ENCODE measurements at places on chromosomes 11 and 22.

GRCh38 chr11:39036021-39036420 is 2423.4 kb downstream of the LRRC4C start:
- no peaks in the 10 kb centered on the region for H3K4me1 ChIP-seq
- no peaks in the 10 kb centered on the region for H3K36me3 ChIP-seq
- no peak overlapping the region for H3K4me3 ChIP-seq
- H3K27me3 ChIP-seq = no peaks in the 10 kb centered on the region

DNA sequence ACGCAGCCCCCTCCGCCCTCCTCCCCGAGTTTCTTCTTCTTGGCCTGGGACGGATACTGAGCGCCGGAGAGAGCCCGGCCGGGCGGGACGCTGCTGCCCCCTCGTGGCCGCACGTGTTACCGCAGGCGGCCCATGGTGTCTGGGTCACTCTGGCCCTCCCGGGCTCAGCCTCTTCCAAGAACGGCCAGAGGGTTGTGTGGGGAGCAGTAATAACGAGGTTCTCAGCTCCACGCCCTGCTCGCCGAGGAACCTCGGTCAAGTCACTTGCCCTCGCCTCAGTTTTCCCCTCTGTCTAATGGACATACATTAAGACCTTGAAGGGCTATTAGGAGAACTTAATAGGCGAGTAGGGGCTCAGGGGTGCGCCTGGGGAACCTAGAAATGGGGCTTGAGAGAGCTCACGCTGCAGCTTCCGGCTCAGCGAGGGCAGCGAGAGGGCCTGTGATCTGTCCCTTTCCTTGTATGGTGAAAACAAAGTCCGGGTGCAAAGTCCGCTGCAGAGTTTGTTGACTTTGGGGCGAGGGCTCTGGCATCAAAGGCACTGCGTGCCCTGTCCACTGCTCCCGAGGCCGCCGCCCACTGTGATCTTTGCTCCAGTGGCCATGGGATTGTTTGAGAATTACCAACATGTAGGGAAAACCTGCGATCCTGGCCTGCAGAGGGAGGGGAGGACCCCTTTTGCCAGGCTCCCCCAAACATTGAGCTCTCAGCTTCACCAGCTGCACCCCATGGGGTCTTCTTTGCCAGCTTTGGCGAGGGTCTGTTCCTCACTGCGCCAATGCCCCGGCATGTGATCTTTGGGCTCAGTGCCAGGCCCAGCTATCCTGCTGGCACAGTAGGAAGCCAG is 14.4 kb upstream of the LRP5 start:
- H3K4me3 ChIP-seq = no peak overlapping the region
- H3K27me3 ChIP-seq = no peaks in the 10 kb centered on the region
- DNase-seq = peak; percentile 93
- H3K27ac ChIP-seq = no peak overlapping the region
- no peaks in the 10 kb centered on the region for H3K4me1 ChIP-seq

DNA sequence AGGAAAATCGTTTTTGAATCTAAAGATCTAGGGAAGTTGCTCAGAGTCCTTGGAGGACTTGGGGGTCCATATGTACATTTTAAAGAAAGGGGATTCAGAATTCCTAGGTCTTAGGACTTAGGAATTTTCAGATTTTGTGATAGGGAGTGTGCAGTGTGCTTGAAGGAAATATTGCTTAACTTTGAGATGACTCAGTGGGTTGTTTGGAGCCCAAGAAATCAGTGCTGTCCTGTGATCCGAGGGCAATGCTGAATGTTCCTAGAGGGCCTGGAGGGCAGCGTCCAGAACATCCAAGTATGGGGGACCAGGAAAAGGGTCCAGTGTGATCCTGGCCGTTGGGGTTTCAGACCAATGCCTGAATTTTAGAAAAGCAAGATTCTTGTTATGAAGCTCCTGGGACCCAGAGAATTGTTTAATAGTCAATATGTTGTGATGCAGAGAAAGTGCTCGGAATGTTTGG is 3.1 kb upstream of the IGF2 start:
- peaks cover 93% of the 10 kb centered on the region for H3K27me3 ChIP-seq
- H3K36me3 ChIP-seq = no peaks in the 10 kb centered on the region
- DNase-seq = no peak
- H3K4me1 ChIP-seq = no peaks in the 10 kb centered on the region

GRCh38 chr11:110295531-110296225 is 736 bp downstream of the RDX start:
- H3K36me3 ChIP-seq = peaks cover 11% of the 10 kb centered on the region
- H3K27ac ChIP-seq = peak overlapping the region; percentile 86
- H3K4me1 ChIP-seq = peaks cover 3% of the 10 kb centered on the region
- DNase-seq = peak; percentile 78
- H3K27me3 ChIP-seq = no peaks in the 10 kb centered on the region

DNA sequence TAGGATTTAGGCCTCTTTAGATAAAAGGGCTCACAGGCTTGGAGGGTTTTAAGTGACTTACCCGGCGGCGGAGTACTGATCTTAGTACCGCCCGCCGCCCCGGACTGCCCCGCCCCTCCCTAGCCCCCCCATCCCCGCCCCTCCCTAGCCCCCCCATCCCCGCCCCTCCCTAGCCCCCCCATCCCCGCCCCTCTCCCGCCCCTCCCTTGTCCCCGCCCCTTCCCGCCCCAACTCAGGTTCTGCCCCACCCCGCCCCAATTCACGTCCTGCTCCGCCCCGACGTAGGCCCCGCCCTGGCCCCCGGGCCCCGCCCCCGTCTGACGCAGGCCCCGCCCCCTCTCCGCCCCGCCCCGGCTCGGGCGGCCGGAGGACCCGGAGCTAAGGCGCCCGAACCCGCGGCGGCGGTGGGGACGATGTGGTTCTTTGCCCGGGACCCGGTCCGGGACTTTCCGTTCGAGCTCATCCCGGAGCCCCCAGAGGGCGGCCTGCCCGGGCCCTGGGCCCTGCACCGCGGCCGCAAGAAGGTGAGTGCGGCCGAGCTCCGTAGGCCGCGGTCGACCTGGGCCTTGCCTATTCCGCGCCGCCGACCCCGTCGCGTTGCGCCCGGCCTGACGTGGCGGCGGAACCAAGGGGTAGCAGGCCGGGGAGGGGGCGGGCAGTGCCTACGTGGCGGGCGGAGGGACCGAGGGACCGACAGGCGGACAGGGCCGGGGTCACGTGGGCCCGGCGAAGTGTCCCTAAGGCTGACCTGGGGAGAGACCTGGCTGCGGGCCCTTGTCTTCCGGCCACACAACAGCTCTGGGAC is at the start of gene SCYL1:
Gene SCYL1 (plus strand): TSS at position 343 of the 805 bp plus-strand sequence. CDS start 71 bp downstream, at position 414.
- peak within 1 kb of the TSS; percentile 87 for H3K4me3 ChIP-seq
- H3K36me3 ChIP-seq = peaks cover 28% of the 10 kb centered on the region
- peaks cover 2% of the 10 kb centered on the region for H3K4me1 ChIP-seq
- H3K27me3 ChIP-seq = no peaks in the 10 kb centered on the region
- no peak within 1 kb of the TSS for H3K27ac ChIP-seq
- peak; percentile 95 for DNase-seq

GRCh38 chr11:120130991-120131760 is 6.7 kb downstream of the TRIM29 start:
- peaks cover 74% of the 10 kb centered on the region for H3K27me3 ChIP-seq
- H3K4me3 ChIP-seq = no peak overlapping the region
- peak; percentile 28 for DNase-seq
- H3K36me3 ChIP-seq = no peaks in the 10 kb centered on the region

GRCh38 chr11:93289782-93290463 is 40.6 kb upstream of the DEUP1 start:
- no peaks in the 10 kb centered on the region for H3K36me3 ChIP-seq
- no peak for DNase-seq
- H3K27ac ChIP-seq = no peak overlapping the region
- H3K27me3 ChIP-seq = peaks cover 53% of the 10 kb centered on the region
- peaks cover 12% of the 10 kb centered on the region for H3K4me1 ChIP-seq

DNA sequence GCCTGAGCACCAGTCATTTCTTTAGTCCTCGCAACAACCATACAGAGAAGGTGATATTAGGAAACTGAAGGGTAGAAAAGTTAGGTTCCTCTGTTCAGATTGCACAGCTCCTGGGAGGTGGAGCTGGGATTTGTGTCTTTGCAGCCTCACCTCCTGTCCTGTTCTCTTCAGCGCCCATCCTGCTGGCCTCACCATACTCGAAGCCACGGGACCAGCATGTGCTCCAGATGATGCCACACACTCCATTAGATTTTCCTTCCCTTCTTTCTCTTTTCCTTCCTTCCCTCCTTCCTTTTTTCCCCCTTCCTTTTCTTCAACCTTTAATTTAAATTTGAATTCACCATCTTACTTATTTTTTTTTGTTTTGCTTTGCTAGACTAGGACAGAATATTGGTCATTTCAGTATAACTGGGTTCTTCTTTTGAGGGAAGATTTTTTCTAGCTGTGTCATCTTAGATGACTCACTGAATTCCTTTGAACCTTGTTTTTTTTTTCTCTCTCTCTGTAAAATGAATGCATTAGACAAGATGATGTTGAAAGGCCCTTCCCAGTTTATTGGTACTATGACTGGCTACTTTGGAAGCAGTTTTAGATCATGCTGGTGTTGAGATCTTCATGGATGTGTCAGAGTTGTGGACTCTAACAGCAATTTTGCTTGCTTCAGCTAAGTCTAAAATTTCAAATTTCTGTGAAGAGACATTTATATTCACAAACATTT is 662.5 kb upstream of the TENM4 start:
- no peak for DNase-seq
- H3K27ac ChIP-seq = no peak overlapping the region
- H3K36me3 ChIP-seq = no peaks in the 10 kb centered on the region
- peaks cover 5% of the 10 kb centered on the region for H3K27me3 ChIP-seq
- no peak overlapping the region for H3K4me3 ChIP-seq
- no peaks in the 10 kb centered on the region for H3K4me1 ChIP-seq

DNA sequence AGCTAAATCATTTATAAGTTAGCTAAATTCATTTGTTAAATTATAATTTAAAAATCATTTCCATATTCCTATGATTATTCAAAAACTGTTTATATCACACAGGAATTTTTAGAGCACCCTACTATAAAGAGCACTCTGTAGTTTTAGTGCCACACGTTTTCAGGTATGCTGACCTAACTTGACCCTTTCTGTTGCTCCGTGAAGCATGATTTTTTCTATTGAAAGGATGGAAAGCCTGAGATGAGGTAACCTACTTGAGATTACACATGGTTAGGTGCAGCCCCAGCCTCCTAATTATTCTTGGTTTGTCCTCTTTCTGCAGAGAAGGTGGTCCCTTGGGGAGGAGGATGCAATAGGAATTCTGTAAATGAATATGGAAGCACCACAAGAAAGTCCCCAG is 72.6 kb downstream of the PPFIBP2 start:
- DNase-seq = no peak
- no peaks in the 10 kb centered on the region for H3K27me3 ChIP-seq
- no peaks in the 10 kb centered on the region for H3K4me1 ChIP-seq
- no peak overlapping the region for H3K4me3 ChIP-seq

- DNase-seq = peak; percentile 90
- peaks cover 88% of the 10 kb centered on the region for H3K36me3 ChIP-seq
- H3K27ac ChIP-seq = no peak overlapping the region
- no peaks in the 10 kb centered on the region for H3K4me1 ChIP-seq
These were observed 38.7 kb upstream of the TTC36 start for GRCh38 chr11:118488480-118489109.

- no peak overlapping the region for H3K27ac ChIP-seq
- H3K36me3 ChIP-seq = no peaks in the 10 kb centered on the region
- peak; percentile 22 for DNase-seq
- no peaks in the 10 kb centered on the region for H3K27me3 ChIP-seq
These were observed 273.9 kb downstream of the NTM start for GRCh38 chr11:131644204-131644795.

- no peaks in the 10 kb centered on the region for H3K36me3 ChIP-seq
- DNase-seq = no peak
- peaks cover 17% of the 10 kb centered on the region for H3K4me1 ChIP-seq
- peak overlapping the region; percentile 96 for H3K27ac ChIP-seq
These were observed 131.2 kb upstream of the MTMR2 start for GRCh38 chr11:96054870-96055705.

GRCh38 chr11:118152552-118153471 is at the start of gene SCN4B:
SCN4B (minus strand) TSS chr11:118152823; CDS start chr11:118152673, 150 bp downstream.
- H3K36me3 ChIP-seq = no peaks in the 10 kb centered on the region
- no peak within 1 kb of the TSS for H3K27ac ChIP-seq
- H3K4me3 ChIP-seq = peak within 1 kb of the TSS; percentile 78
- peaks cover 100% of the 10 kb centered on the region for H3K27me3 ChIP-seq
- H3K4me1 ChIP-seq = peaks cover 3% of the 10 kb centered on the region

GRCh38 chr22:31019191-31019930 is 50.3 kb downstream of the TUG1 start:
- no peak for DNase-seq
- H3K27ac ChIP-seq = no peak overlapping the region

DNA sequence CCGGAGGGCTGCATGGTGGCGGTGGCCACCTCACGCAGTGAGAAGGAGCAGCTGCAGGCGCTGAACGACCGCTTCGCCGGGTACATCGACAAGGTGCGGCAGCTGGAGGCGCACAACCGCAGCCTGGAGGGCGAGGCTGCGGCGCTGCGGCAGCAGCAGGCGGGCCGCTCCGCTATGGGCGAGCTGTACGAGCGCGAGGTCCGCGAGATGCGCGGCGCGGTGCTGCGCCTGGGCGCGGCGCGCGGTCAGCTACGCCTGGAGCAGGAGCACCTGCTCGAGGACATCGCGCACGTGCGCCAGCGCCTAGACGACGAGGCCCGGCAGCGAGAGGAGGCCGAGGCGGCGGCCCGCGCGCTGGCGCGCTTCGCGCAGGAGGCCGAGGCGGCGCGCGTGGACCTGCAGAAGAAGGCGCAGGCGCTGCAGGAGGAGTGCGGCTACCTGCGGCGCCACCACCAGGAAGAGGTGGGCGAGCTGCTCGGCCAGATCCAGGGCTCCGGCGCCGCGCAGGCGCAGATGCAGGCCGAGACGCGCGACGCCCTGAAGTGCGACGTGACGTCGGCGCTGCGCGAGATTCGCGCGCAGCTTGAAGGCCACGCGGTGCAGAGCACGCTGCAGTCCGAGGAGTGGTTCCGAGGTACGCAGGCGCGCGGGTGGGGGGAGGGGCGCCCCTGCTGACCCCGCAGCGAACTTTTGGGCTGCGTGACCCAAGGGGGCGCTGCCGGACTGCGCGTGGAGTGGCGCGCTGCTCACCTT is 670 bp downstream of the NEFH start:
- peak; percentile 81 for DNase-seq
- no peaks in the 10 kb centered on the region for H3K36me3 ChIP-seq
- peaks cover 62% of the 10 kb centered on the region for H3K27me3 ChIP-seq
- H3K27ac ChIP-seq = no peak overlapping the region
- no peaks in the 10 kb centered on the region for H3K4me1 ChIP-seq
- H3K4me3 ChIP-seq = peak overlapping the region; percentile 81

DNA sequence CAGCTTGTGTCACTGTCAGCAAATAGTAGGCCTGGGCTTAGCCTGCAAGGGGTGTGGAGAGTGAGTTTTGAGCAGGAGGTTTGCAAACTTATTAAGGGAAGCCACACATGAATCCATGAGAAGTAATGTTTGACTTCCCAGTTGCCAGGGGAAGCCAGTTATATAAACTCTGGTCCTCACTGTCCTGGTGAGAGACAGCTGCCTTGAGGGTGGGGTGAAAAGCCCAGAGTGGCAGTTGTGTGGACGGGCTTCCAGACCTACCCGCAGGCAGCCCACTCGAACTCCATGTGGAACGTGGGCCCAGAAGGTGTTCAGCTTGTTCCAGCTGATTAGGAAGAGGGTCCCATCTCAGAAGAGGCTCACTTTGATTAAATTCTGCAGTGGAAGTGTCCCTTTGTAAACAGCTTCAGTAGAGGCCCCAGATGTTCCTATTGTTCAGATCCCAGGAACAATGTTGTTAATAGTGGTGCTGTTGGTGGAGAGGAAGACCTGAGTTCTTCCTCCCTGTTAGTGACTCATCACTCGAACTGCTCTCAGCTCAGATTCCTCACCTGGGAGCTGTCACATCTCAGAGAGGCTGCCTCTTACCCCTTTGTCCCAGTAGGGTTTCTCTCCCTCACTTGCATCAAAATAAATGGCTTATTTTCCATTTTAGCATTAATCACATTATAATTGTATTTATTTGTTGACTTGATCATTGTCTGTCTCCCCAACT is 63.4 kb downstream of the GRAMD1B start:
- DNase-seq = peak; percentile 64
- H3K4me3 ChIP-seq = no peak overlapping the region
- H3K36me3 ChIP-seq = peaks cover 19% of the 10 kb centered on the region
- H3K4me1 ChIP-seq = peaks cover 9% of the 10 kb centered on the region
- no peaks in the 10 kb centered on the region for H3K27me3 ChIP-seq

Data from endodermal cell (in vitro differentiated cells).